ENCODE measurements at places on chromosomes 4 and X.

DNA sequence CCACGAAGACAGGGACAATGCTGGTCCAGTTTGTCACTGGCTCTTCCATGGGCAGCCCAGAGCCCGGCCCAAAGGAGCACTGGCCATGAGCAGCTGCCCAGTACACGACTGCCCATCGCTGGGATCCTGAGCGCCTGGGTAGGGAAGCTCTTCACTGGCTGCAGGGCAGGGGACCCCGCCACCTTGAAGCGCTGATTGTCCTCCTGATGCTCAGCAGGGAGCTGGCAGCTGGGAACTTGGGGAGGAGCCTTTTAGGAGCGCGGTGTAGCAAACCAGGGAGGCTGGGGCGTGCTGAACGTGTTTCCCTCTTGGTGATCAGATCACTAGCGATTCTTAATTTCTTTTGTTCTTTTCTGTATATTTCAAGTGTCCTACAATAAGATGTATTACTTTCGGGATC, 1.8 kb downstream of the L1CAM start:
- DNase-seq = no peak

DNA sequence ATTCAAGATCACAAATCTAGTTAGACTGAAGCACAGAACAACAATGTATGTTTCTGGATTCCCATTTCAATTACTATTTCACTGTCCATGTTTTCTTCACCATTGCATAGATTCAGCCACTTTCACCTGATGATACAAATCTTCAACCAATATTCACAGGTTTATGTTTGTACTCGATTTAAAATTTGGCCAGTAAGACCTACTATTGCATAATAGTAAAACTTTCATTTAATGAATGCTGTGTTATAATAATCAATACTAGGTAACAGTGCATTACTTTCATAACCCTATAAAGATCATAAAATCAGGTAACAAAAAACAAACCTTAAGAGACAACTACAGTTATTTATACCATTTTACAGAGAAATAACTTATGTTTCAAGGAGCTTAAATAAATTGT, 2209.1 kb downstream of the ARAP2 start:
- no peak for DNase-seq

GRCh38 chr4:70930530-70931256, 28.5 kb downstream of the MOB1B start:
- DNase-seq = no peak

DNA sequence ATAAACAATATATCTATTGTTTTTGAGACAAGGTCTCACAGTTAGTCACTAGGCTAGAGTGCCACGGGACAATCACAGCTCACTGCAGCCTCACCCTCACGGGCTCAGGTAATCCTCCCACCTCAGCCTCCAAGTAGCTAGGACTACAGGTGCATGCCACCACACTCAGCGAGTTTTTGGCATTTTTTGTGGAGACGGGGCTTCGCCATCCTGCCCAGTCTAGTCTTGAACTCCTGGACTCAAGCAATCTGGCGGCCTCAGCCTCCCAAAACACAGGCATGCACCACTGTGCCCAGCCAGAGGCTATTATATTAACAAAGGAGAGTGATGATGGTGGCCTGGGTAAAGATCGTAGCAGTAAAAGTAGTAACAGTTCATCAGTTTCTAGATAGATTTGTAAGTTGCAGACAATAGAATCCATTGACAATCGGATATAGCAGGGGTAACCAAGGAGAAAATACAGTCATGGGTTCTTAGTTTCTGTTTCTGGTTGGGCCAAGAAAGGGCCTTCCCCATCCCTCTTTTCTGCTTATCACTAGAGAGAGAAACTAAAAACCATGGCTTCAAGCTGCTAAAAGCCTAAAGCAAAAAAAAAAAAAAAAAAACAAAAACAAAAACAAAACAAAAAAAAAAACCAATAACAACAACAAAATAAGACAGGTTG, 60.6 kb downstream of the ANXA10 start:
- no peak for DNase-seq

- DNase-seq = no peak
Measured at GRCh38 chr4:26094076-26094475, 180.1 kb downstream of the SMIM20 start.

DNA sequence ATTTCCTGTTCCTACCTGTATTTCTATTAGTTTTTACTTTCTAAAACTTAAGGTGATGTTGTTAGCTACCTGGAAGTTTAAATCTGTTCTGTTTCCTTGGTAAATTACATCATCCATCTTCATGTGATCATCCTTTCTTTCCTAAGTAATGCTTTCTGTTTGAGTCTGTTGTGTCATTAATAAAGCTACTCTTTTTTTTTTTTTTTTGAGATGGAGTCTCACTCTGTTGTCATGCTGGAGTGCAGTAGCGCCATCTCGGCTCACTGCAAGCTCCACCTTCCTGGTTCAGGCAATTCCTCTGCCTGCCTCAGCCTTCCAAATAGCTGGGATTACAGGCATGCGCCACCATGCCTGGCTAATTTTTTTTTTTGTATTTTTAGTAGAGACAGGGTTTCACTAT, 73.3 kb downstream of the FIP1L1 start:
- no peak for DNase-seq

DNA sequence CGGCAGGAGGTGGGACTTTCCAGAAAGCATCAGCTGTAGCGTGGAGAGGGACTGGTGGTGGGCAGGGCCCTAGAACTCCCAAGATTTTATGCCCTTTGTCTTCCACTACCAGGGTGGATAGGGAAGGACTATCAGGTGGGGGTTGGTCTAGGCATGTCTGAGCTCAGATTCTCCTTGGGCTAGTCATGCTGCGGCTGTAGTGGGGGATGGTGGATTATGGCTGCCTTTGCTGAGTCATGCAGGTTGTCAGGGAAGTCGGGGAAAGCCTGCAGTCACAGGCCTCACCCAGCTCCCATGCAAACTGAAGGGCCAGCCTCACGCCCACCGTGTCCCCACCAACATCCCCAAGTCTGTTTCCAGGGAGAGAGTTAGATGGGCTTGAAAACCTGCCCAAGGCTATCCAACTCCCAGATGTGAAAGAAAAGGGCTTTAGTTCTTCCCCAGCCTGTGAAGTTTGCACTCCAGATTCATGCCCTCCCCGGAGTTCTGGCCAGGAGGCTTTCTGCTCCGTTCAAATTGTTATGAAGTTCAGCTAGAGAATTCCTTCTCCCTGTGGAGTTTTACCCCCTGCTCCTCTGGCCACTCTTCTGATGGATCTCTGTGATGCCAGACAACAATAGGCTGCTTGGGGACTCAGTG, 13.4 kb upstream of the MEPE start:
- no peak for DNase-seq

GRCh38 chrX:131202766-131203165, 86.3 kb downstream of the IGSF1 start:
- no peak for DNase-seq

DNA sequence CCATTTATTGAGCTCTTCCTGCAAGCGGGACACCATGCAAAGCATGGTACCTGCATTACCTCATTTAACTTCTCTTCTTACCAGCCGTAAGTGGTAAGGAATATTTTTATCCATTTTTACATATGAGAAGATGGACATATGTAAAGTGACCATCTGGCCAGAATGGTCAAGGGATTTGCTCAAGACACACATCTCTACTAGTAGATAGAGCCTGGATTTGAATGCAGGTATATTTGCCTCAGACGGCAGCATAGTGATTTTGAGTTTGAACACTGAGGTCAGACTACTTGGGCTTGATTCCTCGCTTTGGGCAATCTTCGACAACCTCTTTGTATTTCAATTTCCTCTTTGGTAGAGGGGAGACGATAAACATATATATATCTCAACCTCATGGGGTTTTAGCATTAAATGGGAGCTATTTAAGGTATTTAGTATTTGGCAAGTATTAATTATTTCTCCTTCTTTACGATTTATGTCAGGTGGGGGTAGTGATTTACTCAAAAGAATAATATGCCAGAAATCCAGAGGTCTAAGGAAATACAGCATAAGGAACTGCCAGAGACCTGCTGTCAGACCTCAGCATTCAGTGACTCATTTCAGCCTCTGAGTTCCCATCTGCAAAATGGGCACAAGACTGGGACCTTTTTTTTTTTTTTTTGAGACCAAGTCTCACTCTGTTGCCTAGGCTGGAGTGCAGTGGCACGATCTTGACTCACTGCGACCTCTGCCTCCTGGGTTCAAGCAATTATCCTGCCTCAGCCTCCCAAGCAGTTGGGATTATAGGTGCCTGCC, 34.6 kb upstream of the CHRNA9 start:
- DNase-seq = no peak

DNA sequence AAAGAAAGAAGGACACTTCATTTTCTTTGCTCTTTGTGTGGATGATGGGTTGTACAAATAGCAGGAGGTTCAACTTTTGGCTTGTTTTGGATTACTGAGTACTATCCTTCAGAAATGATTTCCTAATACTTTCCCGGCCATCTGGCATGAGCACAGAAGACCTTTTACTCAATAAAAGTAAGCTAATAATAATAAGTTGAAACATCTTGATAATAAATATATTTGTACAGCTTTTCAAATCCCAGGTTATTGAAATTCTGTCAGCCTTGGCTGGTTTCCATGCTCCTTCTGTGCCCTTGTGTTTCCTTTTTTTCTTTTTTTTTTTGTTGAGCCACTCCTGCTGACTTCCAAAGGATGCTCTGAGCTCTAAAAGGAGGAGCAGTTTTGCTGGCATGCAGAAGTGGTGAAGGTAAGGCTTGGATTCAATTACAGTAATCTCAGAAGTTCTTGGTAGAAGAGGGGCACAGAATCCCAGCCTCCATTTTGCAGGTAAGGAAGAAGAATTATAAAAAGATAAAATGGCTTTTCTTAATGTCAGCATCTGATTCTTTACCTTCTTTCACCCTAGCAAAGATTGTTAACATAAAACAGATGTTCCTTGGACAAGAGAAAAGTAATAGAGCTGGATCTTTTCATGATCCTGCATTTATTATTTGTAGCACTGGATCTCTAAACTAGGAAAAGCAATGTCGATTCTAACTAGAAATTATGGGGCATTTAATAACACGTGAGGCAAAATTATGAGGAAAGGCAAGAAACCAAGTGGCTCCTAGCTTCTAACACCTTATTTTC, 31.9 kb downstream of the REPS2 start:
- no peak for DNase-seq

- no peak for DNase-seq
Measured at GRCh38 chr4:125750828-125751466, 436.2 kb downstream of the FAT4 start.

GRCh38 chr4:184849185-184849584, 23.4 kb upstream of the ACSL1 start:
- DNase-seq = no peak

- no peak for DNase-seq
Measured at GRCh38 chr4:28772066-28772465, 1911.4 kb downstream of the STIM2 start.

GRCh38 chr4:181018913-181019312, 1224.3 kb upstream of the TENM3 start:
- DNase-seq = no peak

GRCh38 chrX:134634691-134635090, 23.6 kb downstream of the PLAC1 start:
- no peak for DNase-seq

- no peak for DNase-seq
Measured at GRCh38 chr4:176422001-176422400, 102.2 kb downstream of the SPCS3 start.

DNA sequence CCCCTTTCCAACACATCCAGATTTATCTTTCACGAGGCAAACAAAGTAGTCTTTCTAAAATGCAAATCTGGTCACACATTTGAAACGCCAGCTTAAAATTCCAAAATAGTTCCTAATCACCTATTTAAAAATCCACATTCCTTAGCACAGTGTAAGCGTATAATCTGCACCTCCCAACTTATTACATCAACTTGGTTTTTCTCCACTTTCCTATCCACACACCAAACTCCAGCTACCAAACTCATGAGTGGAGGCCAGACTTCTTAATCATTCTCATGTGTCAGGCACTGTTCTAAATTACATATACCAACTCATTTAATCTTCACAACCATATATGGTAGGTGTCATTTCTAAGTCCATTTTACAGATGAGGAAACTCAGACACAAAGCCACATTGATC, 33.8 kb downstream of the ENOX2 start:
- no peak for DNase-seq

GRCh38 chrX:148947399-148947975, 447.1 kb downstream of the AFF2 start:
- no peak for DNase-seq
